ENCODE measurements at places on chromosomes 5 and 9.

GRCh38 chr5:153660919-153661318 lies 170.4 kb downstream of the GRIA1 start:
- no peak for DNase-seq

DNA sequence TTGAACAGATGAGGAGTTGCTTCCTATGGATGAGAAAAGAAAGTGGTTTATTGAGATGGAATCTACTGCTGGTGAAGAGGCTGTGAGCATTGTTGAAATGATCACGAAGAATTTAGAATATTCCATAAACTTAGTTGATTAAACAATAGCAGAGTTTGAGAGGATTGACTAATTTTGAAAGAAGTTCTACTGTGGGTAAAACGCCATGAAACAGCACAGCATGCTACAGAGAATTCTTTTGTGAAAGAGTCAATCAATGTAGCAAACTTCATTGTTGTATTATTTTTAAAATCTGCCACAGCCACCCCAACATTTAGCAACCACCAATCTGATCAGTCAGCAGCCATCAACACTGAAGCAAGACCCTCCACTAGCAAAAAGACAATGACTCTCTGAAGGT lies 309.1 kb downstream of the SPOCK1 start:
- DNase-seq, result no peak

- no peak for DNase-seq
Measured at GRCh38 chr5:179061025-179061424, 852 bp downstream of the ZNF354C start.

DNA sequence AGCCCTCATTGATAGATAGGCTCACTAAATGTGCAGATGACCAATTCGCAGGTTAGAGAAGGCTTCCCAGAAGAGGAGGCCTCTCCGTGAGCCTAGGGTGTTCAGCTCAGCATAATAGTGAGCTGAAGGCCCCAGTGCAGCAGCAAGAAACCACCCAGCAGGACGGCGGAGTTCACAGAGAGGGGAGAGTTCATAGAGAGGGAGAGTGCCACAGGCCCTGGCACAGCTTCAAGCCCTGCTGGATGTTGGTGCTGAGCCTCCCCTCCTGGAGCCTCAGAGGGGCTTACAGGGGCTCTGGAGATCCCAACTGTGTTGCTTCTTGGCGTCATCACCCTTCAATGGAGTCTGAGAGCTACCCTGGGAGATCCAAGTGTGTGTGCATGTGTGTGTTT lies 2.1 kb downstream of the SLC22A5 start:
- no peak for DNase-seq

GRCh38 chr5:124289641-124290311 lies 456.7 kb downstream of the ZNF608 start:
- no peak for DNase-seq

Measured in activated naive CD4-positive, alpha-beta T cell treated with Interleukin-2 at 50 U/mL for 16 hours (primary cell).